Spinal cord (tissue), 10 donors: ENCODE measurements at places on chromosomes 3 and 15.

DNA sequence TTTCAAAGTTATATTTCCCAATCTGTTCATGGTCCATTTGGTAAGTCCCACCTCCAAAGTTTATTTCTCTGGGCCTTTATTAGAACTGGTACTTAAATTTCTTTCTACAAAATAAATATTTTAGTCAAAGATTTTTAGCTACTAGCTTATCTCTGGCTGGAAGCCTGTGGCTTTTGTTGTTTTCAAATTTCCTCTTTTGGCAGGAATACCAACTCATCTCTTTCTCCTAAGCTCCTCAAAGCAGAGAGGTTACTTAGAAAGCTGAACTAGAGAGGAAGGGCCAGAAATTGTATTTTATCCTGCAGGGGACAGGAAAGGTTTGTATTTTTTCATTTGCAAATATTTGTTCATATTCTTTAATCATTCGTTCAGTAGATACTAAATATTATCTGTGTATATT, 227.8 kb downstream of the TBL1XR1 start:
- no peak for DNase-seq

DNA sequence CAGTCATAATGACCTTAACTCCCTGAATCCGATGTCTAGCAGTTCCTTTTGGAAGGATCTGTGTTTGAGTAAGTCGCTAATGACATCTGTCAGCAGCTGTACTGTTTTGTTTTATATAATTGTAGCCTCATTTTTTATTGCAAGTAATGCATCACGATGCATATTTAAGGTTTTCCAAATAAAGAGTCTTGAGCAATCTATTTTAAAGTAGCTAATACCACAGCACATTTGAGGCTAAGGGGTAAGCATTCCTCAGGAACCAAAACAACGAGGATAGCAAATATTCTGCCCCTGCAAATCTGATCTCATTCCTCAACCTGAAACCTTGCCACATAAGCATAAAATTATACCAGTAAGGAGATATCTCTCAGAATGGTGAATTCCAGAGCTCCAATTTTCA, 98.7 kb downstream of the TBC1D5 start:
- no peak for DNase-seq

GRCh38 chr3:161031134-161031533, 74.0 kb downstream of the B3GALNT1 start:
- no peak for DNase-seq

DNA sequence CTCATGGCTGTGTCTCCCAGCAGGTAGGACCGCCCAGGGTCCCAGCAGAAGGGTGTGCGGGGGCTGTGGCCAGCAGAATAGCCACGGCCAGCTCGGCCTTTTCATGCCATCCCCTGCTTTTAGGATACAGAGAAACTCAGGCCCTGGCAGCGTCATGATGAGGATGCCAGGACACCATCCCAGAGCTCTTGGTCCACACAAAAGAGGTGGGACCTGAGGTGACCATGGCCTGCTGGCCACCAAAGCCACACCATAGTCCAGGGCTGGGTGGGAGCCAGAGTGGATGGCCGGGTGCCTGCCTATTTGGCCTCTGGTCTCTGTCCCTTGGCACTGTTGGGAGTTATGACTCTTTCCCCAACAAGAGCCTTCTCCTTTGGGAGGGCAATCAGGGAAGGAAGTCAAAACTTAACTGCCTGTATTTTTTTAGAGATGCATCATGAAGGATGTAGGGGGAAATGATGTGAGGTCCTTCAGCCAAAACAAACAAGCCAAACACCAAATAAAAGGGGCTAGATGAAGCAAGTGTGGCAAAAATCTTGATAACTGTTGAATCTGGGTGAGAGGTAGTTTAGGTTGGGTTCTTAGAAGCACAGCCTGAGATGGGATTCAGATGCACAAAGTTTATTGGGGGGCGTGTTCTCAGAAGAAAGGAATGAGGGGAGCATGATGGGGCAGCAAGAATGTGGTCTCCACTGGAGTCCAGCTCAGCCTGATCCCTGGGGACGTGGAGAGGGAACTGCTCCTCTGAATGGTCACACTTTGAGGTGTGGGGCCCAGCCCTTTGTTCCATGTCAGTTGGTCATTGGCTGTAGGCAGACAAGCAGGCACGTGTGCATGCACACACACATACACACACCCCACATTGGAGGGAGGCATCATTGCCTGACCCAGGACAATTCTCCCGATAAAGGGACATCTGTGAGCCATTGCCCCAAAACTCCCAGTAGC, 33.2 kb downstream of the SMAD6 start:
- no peak for DNase-seq

- no peak for DNase-seq
These were observed 43.7 kb downstream of the CCR4 start for GRCh38 chr3:32995098-32995497.
